ENCODE measurements at places on chromosomes 6 and 20.

- no peak for DNase-seq
Measured at GRCh38 chr6:118581489-118581959, 33.4 kb downstream of the PLN start.

DNA sequence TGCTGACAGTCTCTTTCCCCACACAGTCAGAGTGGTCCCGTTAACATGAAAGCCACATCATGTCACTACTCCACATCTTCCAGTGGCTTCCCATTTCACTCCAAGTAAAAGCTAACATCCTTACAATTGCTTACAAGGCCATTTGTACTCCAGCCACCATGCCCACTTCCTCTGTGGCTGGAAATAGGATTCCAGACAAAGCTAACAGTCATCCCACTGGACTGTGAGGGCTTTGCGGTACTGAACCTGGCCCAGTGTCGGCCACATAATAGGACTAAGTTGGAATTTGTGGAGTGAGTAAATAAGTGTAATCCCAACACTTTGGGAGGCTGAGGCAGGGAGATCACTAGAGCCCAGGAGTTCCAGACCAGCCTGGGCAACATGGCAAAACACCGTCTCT lies 10.9 kb downstream of the CCM2L start:
- no peak for DNase-seq

DNA sequence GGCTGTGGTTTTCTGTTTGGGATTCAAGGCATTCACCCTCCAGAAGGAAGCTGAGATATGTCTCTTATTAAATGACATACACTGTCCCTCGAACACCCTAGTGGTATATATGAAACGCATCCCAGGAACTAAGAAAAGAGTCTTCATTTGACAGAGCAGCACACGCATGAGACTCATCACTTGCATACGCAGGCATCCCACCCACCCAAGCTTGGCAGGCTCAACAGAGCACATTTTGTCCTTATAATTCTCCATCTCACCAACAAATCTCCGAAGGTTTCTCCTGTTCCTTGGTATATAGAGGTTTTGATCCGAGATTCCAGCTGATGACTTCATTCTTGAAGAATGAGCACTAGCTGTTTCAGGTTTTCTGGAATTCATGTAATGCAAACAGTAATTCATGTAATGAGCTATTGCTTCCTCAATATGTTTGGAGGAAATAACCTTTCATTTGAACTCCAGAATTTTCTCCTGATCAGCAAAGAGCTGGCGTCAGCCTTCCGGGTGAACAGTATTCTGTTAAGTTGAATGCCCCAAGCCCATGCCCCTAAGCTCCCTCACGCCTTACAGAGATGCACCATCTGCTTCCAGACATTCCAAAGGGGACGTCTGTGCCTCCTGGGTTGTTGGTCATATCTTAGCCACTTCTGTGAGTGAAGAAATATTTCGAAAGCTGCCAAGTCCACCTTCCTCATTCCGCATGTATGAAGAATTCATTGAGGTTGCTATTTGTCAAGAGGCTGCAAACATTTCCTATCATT lies 66.0 kb upstream of the CDH4 start:
- no peak for DNase-seq

- no peak for DNase-seq
Measured at GRCh38 chr6:4615231-4615630, 161.0 kb upstream of the CDYL start.

GRCh38 chr6:2196079-2196679 lies 49.2 kb downstream of the GMDS start:
- no peak for DNase-seq

DNA sequence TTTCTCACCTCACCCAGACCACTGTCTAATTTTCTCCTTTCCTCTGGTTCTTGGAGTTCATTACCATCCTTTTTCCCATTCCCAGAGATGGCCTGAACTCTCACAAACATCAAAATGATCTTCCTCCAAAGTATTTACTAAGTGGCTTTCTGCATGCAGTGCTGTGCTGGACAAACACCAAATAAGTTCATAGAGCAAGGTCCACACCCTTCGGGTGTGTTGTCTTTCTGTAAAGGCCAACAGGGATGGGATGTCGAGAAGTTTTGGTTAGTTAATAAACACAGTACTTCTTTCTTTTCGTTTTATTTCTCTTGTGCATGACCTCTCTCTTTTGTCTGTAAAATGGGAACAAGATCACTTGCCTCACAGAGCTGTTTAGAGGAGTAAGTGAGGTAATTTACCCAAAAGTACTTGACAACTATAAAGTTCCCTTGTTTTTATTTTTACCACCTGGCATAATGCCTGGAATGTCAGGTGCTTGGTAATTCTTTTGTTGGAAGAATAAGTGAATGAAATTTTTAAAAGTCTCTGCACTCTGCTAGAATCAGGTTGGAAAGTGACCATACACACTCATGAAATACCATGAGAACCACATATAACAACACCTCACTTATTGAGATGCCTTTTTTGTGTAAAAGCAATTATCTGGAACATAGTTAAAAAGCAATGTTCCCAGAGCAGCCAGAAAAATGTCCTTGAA lies 22.8 kb upstream of the CCN6 start:
- DNase-seq, result no peak

DNA sequence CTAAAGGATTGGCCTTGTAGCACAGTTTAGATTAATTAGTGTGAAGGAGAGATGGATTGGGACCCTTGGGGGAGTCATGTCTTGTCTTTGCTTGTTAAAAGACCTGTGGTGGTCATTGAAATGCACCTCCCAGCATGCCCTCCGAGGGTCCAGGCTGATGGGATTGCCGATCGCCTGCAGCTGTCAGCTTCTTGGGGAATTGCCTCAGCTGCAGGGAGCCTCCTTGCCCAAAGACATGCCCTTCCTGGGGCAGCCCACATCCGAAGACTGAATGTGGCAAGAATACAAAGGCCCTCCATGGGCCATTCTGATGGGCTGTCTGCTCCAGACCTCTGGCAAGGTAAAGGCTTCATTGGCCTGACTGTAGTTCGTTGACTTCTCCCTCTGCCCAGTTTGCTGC lies 150.7 kb downstream of the FARS2 start:
- no peak for DNase-seq

- no peak for DNase-seq
Measured at GRCh38 chr6:68042339-68043121, 592.6 kb upstream of the ADGRB3 start.

- no peak for DNase-seq
Measured at GRCh38 chr6:63731930-63732329, 96.3 kb downstream of the PHF3 start.

DNA sequence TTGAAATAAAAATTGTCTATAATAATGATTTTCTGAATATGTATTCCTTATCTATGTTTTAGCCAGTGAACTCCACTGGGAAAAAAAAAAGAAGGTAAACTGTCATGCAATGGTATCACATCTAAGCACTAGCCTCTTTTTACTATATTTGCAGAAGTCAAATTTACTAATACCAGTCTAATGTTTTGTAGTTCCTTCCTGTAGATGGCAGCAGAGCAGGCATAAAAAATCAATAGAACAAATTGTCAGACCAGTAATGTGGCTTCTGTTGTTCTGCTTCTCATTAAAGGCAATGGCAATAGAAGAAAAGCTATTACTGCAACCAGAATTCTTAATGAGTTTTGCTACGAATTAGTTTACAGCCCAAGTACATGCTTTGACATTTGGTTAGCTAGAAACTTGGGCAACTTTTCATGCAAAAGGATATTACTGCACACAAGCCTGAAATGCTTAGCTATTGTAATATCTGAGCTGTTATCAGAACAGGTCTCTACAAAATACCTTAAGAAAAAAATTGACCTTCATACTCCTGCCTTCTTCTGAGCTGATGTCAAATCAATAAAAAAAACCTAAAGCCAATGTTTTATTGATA lies 476.9 kb downstream of the KHDRBS2 start:
- DNase-seq, result no peak

DNA sequence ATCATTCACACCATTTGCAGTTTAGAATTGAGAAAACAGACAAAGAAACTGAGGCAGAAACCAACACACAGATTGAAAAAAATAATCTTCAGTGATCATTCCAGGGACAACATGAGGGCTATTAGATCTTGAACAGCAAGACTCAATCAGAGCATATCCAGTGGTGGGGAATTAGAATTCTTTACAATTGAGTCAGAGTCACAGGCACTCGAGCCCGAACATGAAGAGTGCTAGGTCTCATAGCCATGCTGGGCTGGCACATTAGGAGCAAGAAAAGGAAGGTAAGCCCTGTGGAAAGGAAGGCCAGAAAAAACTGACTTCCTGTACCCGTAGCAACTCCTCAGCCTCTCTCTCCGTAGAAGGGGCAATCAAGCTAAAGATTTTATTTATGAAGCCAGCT lies 419.9 kb downstream of the HAO1 start:
- no peak for DNase-seq

GRCh38 chr6:156378853-156379252 lies 398.3 kb upstream of the ARID1B start:
- no peak for DNase-seq

DNA sequence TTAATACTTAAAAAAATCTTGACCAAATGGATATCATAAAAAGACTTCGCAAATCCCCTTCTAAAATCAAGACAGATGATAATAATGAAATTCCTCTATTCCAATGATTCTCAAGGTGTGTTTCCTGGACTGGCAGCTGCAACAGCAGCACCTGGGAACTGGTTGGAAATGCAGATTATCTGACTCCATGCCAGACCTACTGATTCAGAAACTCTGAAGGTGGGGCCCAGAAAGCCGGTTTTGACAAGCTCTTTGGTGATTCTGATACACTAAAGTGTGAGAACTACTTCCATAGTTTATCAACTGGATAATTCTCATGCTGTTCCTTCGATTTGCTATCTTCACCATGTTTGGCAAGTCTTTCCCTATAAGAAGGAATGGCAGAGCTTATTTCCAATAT lies 252.1 kb downstream of the COL12A1 start:
- DNase-seq, result no peak

GRCh38 chr6:157984686-157985225 lies 3.1 kb downstream of the SYNJ2 start:
- no peak for DNase-seq

- DNase-seq, result no peak
Measured at GRCh38 chr6:43736211-43736786, 33.7 kb upstream of the VEGFA start.

DNA sequence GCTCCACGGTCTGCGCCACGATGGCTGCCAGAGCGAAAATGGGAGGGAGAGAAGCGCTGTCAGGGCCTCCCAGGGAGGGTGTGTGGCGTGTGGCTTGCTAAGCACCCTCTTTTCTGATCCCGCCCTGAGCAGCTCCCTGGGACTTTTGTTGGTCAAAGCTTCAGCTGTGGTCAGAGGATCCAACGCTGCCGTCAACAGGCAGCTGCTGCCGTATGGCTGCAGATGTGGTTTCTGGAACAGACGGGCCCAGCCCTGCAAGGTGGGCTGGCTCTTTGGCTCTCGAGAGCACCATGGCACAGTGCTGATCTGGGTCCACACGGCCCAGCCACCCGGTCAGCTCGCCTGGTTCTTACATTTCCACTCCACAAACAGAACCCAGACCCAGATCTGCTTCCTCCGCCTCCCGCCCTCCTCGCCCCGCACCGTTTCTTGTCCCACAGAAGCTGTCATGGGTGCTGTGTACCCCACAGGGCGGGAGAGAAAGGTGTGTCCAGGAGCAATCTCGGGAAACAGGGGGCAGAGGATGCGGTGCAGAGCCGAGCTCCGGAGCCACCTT lies 86.0 kb upstream of the BHLHE23 start:
- no peak for DNase-seq

DNA sequence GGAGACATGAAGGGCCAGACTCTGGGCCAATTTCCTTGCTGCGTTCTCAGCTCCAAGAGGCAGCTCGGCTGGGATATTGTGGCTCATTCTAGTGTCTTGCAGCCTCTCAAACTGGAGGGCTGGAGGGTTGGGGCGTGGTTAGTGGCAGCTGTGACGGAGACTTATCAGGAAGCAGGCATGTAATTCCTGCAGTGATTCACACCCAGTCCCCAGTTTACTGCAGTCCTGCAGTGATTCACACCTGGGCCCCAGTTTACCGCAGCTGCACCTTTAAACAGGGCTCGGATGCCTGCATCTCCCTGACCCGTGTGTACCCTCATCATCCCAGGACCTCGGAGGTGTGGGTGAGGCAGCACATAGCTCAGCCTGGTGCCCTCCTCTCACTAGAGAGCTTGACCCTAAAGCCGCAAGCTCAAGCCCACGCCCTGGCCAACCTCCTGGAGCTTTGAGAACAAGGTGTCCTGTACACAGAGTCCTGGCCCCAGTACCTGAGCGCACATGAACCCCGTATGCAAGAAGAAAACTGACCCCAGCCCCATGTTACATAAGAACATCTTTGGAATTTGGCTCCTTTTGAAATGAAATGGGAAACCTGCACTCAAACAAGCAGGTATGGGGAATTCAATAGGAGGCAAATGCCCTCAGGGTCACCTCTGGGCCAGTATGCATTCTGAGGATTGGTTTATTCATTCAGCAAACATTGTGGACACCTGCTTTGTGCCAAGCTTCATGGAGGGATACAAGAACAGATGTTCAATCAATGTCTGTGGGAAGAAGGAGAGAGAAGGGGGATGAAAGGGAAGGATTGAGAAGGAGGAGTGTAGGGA lies 55.3 kb upstream of the FAM83D start:
- DNase-seq, result no peak

DNA sequence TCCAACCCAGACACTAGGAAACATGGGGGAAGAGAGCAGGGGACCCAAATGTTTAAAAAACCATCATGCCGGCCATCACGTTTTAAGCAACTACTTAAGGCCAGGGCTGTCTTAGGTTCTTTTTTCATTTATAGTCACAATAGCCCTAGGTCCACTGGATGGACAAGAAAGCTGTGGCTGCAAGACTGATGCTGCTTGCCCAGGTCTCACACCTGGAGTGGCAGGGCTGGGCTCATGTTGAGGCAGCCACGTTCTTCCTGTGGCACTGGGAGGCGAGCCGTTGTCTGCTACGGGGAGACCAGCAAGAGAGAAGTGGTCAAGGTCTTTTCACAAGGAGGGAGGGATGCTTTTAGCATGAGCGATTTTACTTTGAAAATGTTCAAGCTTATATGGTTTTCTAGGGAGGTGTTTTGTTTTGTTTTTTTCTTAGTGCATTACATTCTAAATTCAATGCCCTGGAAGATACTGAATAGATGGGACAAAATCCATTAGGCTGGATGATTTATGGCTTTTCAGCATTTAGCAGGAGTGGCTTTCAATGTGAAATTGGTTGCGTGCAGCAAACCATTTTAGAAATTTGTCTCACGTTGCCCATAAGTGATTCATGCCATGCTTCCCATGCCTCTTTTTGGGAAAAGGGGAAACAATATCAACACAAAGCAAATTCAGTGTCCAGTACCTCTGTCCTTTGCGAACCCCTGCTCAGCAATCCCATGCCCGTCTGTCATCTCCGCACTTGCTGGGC lies 106.6 kb upstream of the SNX9 start:
- no peak for DNase-seq
